Colonic mucosa (tissue), 4 donors: ENCODE measurements at places on chromosomes 3 and 15.

DNA sequence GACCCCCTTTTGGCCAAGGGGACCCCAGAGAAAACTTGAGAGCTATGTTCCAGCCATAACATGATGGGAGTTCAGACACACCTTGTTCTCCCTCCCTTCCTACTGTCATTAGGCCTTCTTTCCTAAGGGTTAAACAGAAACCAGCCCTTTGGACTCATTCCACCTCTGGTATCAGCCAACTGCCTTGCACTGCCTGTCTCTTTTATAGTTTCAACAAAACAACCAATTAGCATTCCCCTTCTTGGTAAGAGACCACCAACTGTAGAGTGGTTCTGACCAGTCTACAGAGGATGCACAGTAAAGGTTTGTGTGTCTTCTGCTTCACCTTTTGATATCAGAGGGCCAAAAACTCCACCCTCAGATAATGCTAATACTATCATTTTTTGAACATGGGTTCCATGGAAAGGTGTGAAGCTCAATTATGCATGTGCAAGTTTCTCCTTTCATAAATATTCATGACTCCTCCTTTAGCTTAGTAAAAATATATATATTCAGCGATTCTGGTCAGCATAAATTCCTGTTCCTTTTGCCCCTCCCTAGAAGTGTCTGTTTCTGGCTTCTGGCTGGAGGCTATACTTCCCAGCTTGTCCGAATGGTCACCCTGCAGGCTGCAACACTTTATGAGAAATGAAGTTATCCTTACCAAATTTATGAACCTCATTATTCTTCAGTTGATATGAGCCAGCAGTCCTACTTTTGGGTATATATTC, 55.9 kb downstream of the SERP1 start:
- peak; percentile 29 for DNase-seq

DNA sequence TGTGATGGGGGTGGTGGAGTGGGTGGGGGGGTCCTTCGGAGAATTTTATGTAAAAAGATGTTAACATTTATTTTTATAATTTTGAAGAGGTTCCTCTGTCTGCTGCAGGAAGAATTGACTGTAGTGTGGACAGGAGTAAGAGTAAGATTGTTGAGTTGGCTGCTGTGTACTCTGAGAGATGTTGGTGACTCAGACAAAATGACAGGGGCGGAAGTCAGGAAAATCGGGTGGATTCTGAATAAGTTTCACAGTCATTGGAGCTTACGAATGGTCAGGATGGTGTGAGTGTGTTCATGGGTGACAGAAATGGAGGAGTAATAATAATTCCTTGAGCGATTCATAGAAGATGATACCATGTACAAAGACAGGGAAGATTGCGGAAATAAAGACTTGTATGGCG, 420.0 kb downstream of the ROBO2 start:
- DNase-seq = no peak

DNA sequence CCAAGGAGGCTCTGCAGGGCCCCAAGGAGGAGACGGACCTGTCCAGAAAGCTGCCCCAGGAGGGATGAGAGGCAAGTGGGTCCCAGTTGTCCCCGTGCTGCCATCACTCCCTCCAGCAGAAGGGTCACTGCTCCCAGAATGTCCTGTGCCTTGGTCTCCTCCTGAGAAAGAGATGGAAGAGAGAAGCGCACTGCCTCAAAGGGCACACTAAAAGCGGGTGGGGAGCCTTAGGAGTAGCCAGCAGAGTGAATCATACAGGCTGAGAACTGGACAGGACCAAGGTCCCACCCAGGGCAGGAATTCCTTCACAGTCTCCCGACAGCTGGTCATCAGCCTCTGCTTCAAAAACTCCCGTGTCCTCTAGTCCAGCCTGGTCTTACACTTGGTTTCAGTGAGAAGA, 4.6 kb downstream of the THPO start:
- no peak for DNase-seq

DNA sequence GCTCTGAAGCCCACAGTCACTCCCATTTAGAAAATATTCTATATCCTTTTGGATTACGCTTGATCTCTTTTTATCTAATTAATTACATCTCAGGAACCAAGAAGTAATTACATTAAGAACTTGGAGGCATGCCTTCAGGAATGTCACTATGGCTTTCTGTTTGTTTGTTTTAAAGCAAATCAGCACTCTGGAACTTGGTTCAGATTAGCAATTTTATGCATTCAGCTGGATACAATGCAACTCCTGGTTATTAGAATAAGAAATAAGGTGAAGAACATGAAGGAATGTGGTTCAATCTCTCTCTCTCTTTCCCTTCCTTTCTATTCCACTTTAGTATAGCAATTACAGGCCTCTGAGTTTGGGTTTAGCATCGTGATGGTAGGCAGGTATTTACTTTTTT, 235.8 kb downstream of the FHIT start:
- no peak for DNase-seq

- DNase-seq = no peak
These were observed 30.0 kb upstream of the SLC2A2 start for GRCh38 chr3:171056528-171056927.

GRCh38 chr15:62846805-62847495, 195.6 kb upstream of the TPM1 start:
- no peak for DNase-seq

DNA sequence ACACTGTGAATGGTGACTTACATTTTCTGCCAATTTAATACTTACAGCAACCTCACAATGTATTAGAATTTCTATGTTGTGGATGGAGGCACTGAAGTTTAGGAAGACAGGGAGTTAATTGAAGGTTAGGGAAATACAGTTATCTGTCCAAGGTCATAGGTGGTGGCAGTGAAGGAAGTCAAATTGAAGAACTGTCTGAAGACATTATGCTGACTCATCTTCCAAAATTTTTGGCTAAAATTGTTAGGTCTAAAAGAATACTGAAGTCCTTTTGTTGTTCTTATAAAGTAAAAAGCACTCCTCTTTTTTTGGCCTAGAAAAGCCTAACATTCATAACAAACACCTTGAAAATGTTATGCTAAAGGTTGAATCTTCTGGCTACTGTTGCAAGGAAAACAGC, 27.7 kb downstream of the EMC4 start:
- no peak for DNase-seq

GRCh38 chr3:132513057-132513456, 84.0 kb upstream of the ACKR4 start:
- DNase-seq = no peak

DNA sequence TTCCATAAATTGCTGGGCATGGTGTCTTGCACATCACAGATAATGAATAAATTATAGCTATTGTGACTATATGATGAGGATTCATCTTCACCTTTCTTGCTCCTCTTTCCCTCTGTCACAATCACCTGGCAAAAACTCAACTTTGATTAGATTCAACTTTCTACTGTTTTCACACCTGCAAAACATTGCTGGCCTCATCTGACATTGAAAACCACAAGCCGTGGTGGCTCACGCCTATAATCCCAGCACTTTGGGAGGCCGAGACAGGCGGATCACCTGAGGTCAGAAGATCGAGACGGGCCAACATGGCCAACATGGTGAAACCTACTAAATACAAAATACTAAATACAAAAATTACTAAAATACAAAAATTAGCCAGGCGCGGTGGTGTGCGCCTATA, 12.7 kb upstream of the PEX5L start:
- DNase-seq = no peak

DNA sequence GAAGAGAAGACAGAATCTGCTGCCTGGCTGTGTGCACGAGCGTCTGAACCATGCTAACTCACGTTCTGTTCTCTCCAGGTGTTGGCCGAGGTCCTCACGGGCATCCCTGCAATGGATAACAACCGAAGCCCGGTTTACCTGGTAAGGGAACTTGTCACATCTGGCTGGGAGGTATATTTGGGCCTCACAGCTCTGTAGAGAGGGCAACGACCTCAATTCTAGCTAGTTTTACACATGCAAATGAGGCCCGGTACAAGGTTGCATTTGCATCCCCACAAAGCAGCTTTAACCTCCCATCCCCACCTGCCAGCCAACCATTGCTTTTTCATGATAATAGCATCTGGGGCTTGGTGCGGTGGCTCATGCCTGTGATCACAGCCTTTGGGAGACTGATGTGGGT, 22.0 kb upstream of the TATDN2 start:
- DNase-seq = no peak

- no peak for DNase-seq
These were observed 1.9 kb downstream of the ZBTB47 start for GRCh38 chr3:42655331-42655888.
